G401 (cell line): ENCODE measurements at places on chromosomes 1 and 21. TPM values are rescaled to one million over a fixed set of nuclear protein-coding genes. Genes with fewer than 3 reads are reported as not detected.

C1orf94 gene
- not detected in 2 replicates for total RNA-seq

HSPA13 gene
- 14.3 and 26.5 TPM in 2 replicates for total RNA-seq

DNA sequence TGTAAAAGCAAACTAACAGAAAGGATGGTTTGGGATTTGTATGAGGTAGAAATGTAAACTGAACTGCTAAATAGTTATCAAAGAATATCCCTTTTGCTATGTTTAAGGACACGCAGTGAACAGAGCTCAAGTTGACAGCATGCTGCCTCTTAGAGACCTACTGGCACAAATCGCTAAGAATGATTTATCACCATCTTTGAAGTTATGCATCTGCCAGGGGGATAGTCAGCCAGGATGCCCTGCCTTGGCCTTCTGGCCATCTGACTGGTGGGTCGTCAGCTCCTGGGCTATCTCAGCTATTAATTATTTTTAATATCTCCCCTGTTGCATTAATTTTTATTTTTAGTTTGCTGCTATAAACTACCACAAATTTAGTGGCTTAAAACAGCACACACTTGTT, 334.8 kb upstream of the KAZN start:
- DNase-seq, result no peak

DNA sequence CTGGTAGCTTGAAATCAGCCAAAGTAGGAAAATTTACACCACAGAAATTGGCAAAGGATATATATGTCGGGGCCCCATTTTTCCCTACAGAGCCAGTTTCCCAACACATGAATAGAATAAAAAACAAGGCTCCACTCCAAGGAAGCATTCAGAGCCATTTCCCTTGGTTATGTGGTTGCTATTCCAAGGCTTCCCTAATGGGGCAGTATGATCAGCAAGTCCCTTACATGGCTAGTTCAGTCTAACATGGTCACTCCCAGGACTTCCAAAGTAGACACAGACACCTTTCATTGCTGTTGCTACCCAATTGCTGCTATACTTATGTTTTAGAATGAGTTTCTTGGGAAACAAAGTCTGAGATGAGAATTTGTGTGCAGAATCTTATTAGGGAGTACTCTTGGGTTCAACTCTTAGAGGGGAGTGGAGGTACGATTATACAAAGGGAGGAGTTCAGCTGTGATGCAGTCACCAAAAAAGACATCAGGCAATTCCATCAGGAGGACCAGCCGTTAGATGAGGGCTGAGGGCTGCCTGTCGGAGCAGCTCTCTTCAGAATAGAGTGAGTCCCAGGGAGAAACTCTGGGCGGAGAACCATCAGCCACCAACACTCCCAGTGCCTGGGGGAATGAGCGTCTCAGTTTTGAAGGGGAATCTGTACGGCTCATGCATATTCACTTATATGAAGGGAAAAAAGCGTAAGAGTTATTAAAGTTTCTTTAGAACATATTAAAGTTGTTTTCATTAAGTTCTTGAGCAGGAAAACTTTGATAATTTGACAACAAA, 92.9 kb downstream of the C21orf91 start:
- DNase-seq, result no peak

GRCh38 chr1:3573500-3573899, 37.8 kb downstream of the MEGF6 start:
- no peak for DNase-seq

- DNase-seq, result no peak
These were observed 73.1 kb downstream of the ATP6V1G3 start for GRCh38 chr1:198467342-198467741.

DNA sequence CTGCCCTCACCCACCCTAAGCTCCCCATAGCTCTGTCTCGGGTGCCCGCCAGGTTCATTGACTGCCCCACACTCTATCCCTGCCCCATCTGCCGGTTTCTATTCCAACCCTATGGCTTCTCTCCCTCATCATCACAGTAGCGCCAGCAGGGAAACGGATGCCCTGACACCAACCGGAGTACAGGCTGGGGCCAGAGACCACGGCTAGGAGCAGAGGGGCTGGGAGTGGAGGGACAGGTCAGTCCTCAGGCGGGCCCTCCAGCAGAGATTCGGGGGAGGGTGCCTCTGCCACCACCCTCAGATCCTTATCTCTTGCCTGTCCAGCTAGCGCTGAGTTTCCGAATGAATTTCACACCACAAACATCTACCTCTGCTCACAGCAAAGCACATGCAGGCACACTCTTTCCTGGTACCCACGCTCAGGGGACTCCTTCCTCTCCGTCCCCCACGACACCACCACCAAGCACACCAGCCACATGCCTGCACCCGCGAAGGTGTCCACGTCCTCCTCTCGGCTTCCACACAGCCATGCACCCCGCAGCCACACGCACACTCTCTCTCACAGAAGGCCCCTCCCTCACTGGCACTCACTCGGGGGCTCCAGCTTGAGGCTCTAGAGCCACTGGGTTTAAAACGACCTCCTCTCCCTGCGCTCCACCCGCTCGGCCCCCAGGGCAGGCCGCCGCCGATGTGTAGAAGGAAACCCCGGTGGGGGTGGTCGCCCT, 7.2 kb downstream of the TAL1 start:
- DNase-seq, result no peak

DNA sequence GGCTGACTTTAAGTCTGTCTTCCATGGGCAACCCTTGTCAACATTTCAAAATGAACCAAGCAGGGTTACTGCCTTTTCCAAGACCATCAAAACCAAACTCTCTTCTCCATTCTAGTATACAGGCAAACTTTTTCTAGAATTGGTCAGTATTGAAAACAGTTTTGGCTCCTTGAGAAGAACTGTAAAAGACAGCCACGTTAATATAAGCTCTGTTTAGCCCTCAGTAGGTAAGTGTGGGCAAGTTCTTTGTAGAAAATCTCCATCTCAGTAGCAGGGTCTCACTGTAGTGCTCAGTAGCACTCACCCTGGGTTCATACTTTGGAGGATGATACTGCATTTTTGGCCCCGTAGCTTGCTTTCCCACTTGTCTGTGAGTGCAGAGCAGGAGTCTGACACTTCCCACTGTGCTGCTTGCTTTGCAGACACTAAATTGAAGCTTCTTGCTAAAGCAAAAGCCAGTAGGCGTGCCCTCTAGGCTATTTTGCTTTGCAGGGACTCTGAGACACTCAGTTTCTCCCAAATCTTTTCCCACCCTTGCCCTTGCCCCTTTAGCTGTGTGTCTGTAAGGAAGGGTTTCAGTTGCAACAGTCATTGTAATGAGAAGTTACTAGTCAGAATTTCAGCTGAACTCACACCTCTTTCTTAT, 34.3 kb upstream of the CACYBP start:
- DNase-seq, result peak; percentile 78

DNA sequence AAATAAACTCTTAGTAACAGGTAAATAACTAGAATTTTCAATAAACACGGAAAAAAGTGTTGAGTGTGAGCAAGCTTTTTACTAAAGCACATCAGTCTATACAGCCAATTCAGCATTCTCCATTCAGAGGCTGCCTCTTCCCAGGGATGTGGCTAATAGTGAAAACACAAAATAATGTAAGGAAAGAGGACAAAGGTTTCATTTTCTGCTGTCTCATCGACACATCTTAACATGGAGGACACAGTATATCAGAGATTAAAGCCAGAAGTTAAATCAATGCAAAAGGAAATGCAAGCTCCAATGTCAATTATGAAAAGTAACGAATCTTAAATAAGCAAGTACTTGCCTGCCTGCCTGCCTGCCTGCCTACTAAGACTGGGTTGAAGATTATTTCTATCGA, 43.2 kb downstream of the LUZP1 start:
- no peak for DNase-seq

DNA sequence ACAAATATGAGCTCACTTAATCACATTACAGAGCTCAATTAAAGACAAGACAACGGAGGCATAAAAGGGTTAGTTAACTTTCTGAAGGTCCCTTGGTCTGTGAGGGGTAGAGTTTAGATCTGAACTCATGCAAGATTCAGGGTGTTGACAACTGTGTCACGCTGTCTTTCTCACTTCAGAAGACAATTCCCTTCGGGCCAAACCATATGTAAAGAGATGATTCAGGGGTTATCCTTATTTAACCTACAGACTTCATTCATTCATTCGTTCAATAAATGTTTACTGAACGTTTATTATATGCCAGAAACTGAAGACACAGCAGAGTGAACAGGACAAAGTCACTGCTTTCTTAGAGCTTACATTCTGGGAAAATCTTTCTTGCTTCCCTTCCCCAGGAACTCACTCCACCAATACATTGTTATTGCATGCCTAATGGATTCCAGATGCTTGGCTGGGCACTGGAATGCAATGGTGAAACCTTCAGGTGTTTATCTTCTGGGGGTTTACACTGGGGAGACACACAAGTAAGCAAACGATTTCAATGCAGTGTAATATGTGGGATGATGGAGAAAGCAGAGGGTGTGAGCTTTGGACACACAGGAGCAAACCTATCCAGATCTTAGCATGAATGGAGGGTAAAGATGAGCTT, 6.4 kb downstream of the XCL1 start:
- DNase-seq, result no peak

WNT4 gene
- total RNA-seq, result 0.27 and 0.86 TPM in 2 replicates

DNA sequence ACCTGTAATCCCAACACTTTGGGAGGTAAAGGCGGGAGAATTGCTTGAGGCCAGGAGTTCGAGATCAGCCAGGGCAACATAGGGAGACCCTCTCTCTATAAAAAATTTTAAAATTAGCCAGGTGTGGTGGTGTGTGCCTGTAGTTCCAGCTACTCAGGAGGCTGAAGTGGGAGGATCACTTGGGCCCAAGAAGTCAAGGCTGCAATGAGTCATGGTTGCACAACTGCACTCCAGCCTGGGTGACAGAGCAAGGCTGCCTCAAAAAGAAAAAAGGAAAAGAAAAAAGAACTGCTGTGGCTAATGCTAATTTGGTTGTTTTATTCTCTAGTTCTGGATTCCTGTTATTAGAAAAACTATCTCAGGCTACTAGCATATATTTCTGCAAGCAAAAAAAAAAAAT, 29.8 kb downstream of the DBT start:
- no peak for DNase-seq

DNA sequence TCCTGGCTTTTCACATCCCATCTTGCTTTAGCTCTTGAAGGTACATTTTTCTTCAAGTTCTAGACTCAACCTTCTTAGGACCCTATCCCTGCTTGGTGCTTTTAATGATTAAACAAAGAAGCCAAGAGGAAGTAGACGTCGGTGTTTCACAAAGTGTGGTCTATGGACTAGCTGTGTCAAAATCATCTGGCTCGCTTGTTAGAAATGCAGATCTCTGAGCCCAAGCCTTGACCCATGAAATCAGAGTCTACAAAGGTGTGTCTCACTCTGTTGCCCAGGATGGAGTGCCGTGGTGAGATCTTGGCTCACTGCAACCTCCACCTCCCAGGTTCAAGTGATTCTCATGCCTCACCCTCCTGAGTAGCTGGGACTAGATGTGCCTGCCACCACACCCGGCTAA, 295.5 kb upstream of the KAZN start:
- no peak for DNase-seq

DNA sequence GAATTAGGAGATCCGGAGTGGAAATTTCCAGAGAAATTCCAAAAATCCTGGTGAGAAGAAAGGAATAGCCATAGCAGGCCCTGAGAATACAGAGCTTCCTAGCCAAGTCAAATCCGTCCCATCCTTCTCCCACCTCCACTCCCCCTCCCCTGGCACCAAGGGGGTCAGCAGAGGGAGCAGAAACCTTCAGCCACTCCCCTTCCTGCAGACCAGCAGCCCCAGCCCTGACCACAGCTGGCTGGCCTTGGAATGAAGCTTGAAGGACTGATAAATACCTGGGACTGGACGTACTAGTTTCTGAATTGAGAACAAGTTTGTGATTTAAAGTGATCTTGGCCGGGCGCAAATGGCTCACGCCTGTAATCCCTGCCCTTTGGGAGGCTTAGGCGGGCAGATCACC, 13.8 kb upstream of the RIPPLY3 start:
- DNase-seq, result no peak

CZIB gene
- total RNA-seq, result 61.6 and 70.9 TPM in 2 replicates

- no peak for DNase-seq
These were observed 34.2 kb upstream of the EXO1 start for GRCh38 chr1:241813768-241814320.

GRCh38 chr1:6727535-6727934, 25.9 kb upstream of the DNAJC11 start:
- DNase-seq, result peak; percentile 53

GRCh38 chr1:200051620-200052019, 24.1 kb downstream of the NR5A2 start:
- no peak for DNase-seq

- no peak for DNase-seq
These were observed 34.5 kb downstream of the ERO1B start for GRCh38 chr1:236247286-236247685.

- DNase-seq, result peak; percentile 72
These were observed 126.0 kb upstream of the TMEM51 start for GRCh38 chr1:15027515-15027986.

KRTAP6-3 gene
- total RNA-seq, result not detected in 2 replicates

DNA sequence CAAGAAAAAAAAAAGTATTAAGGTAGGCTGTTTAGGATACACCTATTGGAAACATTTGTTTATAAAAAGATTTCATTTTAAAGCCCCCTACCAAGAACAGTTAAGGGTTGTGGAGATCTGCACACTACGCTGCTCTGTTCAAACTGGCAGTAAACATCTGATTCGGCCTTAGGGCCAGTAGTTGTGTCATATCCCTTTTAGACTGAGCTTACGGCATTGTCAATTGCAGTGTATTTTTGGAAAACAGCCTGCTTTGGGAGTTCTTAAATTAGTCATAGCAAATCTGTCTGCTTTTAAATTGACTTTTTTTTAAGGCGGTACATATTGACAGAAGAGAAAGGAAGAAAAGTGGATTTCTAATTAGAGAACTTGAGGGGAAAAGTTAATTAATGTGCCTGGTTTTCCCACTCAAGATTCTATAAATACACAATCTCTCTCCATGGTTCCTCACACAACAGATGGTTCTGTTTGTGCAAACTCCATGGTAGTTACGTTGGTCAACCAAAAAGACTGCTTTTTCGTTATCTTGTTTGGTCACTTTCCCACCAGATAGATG, 1.7 kb upstream of the ELK4 start:
- DNase-seq, result peak; percentile 74

DNA sequence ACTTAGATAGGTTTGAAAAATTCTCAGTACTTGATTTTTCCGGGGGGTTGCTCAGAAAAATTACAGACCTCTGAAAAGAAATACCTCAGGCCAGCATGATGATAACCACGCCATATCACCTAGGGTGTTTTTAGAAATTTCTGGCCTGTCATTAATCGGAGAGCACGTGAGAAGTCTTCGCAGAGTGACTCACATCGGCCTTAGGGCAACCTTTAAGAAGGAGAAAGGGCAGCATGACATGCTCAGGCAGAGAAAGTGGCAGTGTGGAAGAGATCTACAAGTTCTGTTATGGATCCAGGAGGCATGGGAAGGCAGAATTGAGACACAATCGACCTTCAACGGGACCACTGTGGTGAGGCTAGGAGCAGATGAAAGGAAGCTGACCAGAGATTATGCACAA, 506.3 kb downstream of the LMO4 start:
- DNase-seq, result no peak
